ENCODE measurements at places on chromosomes 2 and 18. TPM values are rescaled to one million over a fixed set of nuclear protein-coding genes. Genes with fewer than 3 reads are reported as not detected.

DNA sequence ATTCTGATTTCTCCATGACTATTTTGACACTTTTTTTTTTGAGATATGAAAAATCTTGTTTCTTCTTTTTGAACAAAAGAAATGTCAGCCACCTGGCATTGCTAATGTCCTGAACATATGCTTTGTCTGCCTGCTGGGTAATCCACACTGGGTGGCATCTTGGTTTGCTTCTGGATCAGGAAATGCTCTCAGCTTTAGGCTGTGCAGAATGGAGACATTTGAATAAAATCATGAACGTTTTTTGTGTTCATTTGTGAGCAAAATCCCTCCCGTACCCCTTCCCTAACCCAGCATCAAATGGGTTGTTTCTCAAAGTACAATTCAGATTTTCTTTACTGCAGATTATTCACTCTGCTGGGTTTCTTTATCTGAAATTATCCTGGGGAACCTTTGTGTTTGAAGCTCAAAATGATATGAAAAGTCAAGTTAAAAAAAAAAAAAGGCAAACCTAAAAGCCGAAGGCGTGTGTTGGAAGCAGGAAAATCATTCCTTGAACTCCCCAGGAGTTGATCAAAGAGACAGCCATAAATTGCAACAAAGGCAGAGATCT is 53.4 kb upstream of the KLF7 start:
- no peak for DNase-seq

DNA sequence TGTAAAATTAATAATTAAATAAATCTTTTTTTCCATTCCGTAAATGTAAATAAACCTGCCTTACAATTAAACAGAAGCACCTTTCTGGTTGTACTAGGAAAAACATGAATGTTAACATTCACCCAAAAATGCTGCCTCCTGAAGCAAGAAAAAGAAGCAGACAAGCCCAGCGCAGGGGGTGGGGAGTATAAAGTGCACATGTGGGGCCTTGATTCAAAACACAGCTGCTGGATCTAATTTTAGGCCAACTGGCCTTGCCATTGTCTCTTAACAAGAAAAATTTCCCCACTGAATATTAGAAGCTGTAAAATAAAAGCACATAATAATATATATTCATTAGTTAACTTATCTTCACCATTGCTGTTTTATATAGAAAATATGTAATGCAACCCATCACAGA is 28.3 kb downstream of the TCF4 start:
- no peak for DNase-seq

GRCh38 chr2:23420840-23421476 is 36.0 kb downstream of the KLHL29 start:
- DNase-seq = no peak

The CCDC102B gene
- polyA plus RNA-seq = 6.8 TPM

The DNAJC5G gene
- polyA plus RNA-seq = 0.76 TPM

- DNase-seq = no peak
Measured at GRCh38 chr18:23587220-23587642, 925 bp upstream of the NPC1 start.

DNA sequence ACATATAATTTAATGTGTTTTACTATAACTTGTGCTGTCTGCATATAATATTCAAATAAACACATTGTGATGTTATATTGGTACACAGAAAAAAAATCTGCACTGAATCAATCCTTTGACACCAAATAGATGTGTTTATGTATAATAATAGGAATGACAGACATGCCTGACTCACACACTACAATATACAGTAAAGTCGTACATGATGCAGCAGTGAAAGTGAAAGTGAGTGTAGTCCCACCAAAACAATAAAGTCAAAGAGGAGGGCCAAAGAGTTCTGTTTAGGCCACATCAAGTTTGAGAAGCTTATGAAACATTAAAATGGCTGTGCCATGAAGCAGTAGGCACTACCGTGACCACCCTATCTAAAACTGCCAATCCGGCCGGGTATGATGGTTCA is 8.2 kb upstream of the RBM44 start:
- DNase-seq = no peak

DNA sequence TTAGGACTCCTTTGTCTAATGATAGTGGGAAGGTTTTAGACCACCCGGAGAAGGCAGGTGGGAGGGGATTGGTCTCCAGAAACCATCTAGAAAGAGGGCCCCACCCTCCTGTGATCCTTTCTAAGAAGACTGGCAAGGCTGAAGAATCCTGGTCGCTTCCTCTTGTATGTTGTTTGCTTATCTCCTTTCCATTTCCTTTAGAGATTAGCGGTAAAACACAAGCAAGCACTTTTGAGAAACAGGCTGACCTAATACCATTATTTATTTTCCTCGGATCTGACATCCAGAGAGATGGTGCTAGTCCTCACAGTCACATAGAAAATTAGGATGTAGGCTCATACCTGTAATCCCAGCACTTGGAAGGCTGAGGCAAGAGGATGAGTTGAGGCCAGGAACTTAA is 45.2 kb upstream of the SPRED2 start:
- DNase-seq = no peak

- no peak for DNase-seq
Measured at GRCh38 chr2:191486584-191487320, 191.2 kb upstream of the NABP1 start.

- DNase-seq = no peak
Measured at GRCh38 chr2:129296396-129296795, 683.1 kb upstream of the RAB6C start.

- DNase-seq = no peak
Measured at GRCh38 chr2:237841051-237841450, 18.4 kb upstream of the RAMP1 start.

The IRS1 gene
- polyA plus RNA-seq = 10.5 TPM

DNA sequence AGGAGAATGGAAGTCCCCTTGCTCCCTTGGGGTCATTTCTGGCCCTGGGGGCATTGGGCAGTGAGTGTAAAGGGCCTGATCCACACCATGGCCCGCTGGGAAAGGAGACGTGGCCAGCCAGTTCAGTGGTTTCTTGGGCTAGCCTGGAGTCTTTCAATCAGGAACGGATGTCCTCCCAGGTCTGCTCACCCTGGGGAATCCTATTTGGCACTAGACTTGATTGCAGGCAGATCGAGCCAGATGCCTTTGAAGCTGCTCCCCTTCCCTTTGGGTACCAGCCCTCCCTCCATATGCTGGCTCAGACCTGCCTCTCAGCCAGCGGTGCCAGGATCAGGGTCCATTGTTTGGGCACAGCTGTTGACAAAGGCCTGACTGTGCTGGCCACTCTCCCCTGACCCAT is 11.0 kb downstream of the FBLN7 start:
- DNase-seq = no peak

DNA sequence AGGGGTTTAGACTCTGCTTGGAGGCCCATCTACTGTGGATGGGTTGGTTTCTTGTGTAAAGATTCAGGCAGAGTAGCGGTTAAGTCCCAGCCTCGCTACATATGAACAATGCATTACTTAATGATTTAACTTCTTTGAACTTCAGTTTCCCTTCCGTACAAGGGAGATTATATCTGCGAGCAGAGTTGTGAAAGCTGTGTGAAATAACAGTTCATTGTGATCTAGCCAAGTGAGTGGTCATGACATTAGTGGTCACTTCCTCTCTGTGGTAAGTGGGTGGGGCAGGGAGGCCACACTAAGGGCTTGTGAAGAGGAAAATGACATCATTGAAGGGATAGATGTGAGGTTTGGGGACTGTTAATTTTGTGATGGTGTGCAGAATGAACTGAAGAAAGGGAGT is 14.1 kb upstream of the MEX3C start:
- DNase-seq = no peak

GRCh38 chr2:157180359-157180758 is 77.1 kb upstream of the GALNT5 start:
- DNase-seq = no peak

DNA sequence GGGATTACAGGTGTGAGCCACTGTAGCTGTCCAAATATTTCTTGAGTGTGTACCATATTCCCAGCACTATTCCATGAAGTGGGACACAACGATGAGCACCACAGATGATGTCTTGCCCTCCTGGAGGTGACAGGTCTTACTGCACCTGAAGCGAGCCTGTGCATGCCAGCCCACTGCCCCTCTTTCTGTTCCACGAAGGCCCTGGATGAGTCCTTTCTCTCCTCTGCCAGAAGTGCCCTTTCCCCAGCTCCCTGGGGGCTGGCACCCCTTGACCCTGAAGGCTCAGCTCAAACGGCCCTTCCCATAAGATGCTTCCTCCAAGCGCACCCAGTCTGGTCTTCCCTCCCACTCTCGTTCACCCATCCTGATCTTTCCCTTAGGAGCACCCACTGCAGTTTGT is 5.5 kb downstream of the ATP6V1B1 start:
- DNase-seq = no peak

The CAVIN2 gene
- 39.7 TPM for polyA plus RNA-seq

DNA sequence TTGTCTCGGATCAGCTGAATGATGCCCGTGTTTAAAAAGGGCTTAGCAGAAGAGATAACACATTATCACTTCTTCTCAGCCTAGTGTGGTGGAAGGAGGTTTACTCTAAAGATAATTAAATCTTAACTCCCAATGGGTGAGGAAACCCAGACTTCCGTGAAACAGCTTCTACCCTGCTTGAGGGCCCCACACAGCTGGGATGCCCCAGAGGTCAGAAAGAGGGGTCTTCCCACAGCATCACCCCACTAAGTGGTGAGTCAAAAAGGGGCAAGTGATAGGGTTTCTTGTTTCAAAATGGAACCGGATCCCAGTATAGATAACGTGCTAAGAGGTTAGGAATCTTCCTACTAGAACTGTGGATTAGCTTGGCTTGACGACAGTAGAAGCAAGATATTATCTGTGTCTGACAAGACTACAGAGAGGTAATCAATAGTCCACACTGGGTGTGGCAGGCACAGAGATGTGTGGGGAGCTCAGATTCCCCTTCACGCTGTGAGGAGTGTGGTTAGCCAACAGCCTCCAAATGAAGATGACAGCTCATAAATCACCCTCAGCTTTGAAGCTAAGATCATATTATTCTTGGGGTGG is 129.6 kb upstream of the COPS8 start:
- no peak for DNase-seq

DNA sequence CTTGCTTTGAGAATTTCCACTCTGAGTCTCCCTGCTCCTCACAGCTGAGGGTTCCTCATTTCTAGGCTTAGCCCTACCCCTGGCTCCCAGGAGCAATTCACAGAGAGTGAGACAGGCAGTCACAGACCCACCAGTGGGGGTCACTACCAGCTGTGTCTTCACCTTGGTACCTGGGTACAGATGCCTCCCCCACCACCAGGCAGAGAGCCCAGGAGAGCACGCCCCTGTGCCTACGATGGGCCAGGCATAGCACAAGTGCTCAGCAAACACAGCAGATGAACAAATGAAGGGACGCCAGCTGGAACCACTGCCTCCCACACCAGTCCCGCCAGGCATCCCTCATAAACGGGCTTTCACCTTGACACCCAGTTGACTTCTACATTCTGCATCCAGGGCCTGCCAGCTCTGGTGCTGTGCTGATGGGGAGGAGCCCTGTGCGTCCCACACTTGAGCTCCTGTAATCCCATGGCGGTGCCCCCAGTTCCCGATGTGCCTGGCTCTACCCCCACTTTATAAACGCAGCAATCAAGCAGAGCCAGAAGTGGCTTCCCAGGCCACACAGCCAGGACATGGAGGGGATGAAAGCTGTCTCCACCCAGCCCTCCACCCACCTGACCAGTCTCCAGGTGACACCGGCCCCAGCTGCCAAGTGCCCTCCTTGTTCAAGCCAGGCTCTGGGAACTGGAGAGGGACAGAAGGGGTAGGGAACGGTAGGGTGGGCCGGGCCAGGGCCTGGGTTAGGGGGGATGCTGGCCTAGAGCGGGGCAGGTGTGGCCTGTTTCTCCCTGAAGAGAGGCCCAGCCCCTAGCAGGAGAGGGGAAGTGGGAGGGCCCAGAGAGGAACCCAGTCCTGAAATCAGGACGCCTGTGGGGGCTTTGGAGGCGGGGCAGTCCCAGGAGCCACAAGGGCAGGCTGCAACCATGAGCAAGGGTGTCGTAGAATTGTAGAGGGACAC is 42.5 kb downstream of the SCTR start:
- DNase-seq = no peak

Measured in right renal cortex interstitium (tissue), 3 donors.